ENCODE measurements at places on chromosomes 3 and 15. TPM values are rescaled to one million over a fixed set of nuclear protein-coding genes. Genes with fewer than 3 reads are reported as not detected.

The BDH1 gene
- total RNA-seq = 1.2 TPM

The ITPKA gene
- total RNA-seq = 0.59 TPM

The SSUH2 gene
- total RNA-seq = not detected

The IGSF10 gene
- total RNA-seq = 1.6 TPM

The CFAP20DC gene
- 2.7 TPM for total RNA-seq

The ATP13A4 gene
- 0.89 TPM for total RNA-seq

Data from smooth muscle cell of the umbilical artery (primary cell).